Thoracic aorta (tissue), 2 donors: ENCODE measurements at places on chromosomes 16 and 17. TPM values are rescaled to one million over a fixed set of nuclear protein-coding genes. Genes with fewer than 3 reads are reported as not detected.

DNA sequence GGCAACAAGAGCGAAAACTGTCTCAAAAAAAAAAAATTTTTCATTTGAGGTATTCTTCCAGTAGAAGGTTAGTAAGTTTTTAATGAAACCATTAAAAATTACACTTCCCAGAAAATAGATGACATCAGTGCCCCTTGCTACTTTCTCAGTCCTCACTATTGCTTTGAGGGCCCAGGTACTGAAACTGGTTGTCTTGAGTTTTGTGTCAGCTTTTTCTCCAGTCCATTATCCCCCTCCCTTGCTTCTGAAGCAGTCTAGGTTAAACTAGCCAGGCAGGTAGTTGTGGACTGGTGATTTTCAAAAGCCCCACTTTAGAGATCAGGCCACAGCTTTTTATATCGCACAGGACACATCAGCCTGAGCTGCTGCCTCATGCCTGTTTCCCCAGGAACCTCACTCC is 10.9 kb downstream of the SMCR8 start:
- DNase-seq = no peak

DNA sequence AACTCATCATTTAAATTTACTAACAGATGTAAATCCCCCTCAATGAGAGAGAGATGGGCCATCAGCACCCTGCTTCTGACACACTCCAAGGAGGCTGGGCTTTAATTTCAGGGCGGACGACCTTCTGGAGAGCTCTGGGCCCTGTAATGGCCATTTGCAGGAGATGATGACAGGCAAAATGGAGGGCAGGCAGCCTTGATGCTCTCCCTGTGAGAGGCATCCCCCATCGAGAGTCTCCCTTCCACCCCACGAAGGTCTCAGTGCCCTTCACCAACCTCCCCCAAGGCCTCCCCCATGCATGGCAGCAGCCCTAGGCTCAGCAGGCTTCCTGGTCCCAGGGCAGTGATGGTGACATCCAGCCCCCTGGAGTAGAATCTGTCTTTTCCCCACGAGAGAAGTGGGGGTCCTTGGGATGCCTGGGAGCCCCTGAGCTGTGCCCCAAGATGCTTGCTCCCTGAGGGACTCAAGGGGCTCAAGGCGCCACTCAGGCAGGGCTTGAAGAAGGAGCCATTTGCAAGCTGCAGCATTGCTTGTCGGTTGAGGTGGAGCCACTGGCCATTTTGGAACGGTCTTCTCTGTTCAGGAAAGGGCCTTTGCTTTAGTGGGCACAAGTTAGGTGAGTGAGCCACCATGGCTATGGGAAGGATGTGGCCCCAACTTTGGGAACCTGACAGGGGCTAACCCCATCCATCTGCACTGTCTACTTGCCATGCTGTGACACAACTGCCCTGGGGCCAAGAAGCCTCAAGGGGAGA is 82.6 kb downstream of the C16orf78 start:
- DNase-seq = no peak

DNA sequence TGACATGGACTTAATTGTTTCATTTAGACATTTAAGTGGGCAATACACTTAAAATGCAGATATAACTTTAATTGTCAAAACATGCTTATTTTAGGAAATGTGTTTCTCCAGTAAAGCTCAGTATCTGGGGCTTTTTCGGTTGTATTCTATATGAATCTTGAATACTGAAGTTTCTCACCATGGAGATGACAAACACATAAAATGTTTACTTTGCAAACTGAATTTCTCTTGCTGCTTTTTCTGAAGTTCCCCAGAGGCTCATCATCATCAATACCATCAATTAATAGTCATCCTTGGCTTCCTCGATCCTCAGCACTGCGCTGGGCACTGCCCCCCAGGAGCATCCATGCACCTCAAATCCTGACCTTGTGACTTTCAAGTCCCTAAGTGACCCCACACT is 227.3 kb downstream of the WWOX start:
- DNase-seq = no peak

PRAC1 gene
- total RNA-seq = not detected
